H1 (cell line): ENCODE measurements at places on chromosomes 16 and 17. TPM values are rescaled to one million over a fixed set of nuclear protein-coding genes. Genes with fewer than 3 reads are reported as not detected.

The NPW gene
- polyA plus RNA-seq, result 4.0 and 7.8 TPM in 2 replicates

The ZFPM1 gene
- polyA plus RNA-seq, result 0.74 and 1.4 TPM in 2 replicates

DNA sequence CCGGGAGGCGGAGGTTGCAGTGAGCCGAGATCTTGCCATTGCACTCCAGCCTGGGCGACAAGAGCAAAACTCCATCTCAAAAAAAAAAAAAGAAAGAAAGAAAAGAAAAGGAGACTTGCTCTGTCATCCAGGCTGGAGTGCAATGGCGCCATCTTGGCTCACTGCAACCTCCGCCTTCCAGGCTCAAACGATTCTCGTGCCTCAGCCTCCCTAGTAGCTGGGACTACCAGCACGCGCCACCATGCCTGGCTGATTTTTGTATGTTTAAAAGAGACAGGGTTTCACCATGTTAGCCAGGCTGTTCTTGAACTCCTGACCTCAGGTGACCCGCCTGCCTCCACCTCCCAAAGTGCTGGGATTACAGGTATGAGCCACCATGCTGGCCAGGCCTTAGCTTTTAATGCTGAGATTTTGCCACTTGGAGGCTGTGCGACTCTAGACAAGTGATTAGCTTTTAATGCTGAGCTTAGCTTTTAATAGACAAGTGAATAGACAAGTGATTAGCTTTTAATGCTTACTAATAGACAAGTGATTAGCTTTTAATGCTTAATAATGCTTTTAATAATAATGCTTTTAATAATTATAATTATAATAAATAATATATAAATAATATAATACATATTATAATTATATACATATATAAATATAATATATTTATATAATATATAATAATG is 9.6 kb downstream of the LDAF1 start:
- no peaks in the 10 kb centered on the region for H3K27me3 ChIP-seq
- H3K36me3 ChIP-seq, result peaks cover 68% of the 10 kb centered on the region
- no peak overlapping the region for H3K27ac ChIP-seq
- no peaks in the 10 kb centered on the region for H3K4me1 ChIP-seq

GRCh38 chr16:85421338-85422195 is 191.6 kb upstream of the GSE1 start:
- H3K4me3 ChIP-seq, result no peak overlapping the region
- peak; percentile 51 for DNase-seq
- H3K27ac ChIP-seq, result no peak overlapping the region
- H3K4me1 ChIP-seq, result peaks cover 5% of the 10 kb centered on the region

DNA sequence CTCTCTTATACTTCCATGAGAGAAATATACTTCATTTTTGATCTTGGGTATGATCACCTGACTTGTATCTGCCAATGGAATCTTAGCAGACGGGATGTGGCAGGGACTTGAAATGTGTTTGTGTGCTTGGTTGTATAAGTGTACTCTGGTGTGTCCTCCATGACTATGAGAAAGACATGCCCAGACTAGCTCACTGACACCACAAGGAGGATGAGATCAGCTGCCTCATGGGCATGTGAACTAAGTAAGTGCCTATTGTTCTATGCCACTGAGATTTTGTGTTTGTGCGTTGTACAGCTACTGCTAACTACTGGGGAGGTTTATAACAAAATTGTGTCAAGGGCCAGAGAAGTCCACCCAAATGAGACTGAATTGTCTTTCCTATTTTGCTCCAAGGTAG is 402.2 kb upstream of the SALL1 start:
- H3K4me3 ChIP-seq, result no peak overlapping the region
- no peaks in the 10 kb centered on the region for H3K36me3 ChIP-seq
- H3K4me1 ChIP-seq, result no peaks in the 10 kb centered on the region
